Fibroblast of gingiva (primary cell): ENCODE measurements at places on chromosomes 4 and X.

DNA sequence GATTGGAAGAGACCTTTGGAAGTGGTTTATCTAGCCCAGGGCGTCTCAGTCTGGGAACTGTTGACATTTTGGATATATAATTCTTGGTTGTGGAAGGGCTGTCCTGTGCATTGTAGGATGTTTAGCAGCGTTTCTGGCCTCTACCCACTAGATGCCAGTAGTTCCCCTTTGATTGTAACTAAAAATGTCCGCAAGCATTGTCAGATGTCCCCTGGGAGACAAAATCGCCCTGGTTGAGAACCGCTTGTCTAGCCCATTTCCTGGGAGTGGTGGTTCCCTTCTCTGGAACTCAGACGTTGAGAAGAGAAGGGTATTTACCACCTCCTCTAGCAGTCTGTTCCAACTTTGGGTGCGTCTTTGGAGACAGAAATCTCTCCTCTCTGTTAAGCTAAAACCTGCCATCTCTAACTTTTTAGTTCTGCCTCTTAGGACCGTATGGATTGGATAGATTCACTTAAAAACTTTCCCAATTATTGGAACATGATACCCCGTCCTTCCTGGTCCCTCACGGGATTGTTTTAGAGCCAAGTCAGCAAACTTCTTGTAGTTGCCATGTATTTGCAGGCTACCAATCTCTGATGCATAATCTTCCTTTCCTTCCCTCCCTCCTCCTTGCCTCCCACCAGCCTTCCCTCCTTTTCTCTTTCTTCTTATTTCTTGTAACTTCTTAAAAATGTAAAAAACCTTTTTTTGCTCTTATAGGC, 13.9 kb downstream of the TMEM165 start:
- DNase-seq, result peak; percentile 72

GRCh38 chr4:123166023-123166422, 230.6 kb upstream of the SPRY1 start:
- no peak for DNase-seq

DNA sequence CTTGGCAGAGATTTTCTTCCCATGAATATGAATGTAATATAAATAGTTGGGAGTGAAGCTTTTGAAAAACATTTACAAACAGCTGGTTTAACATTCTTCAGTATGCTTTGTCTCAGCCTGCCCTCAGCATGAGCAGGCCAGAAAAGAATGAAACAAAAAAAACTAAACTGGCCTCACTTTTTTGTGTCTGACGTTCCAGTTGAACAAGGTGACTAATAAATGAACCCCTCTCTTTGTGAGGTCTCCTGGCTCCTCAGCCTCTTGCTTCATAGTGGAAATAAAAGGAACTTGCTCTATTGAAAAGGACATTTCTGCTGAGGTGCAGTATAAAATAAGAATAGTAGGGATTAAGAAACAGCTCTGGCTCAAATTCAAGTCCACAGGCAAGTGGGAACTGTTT, 9.4 kb downstream of the CHST7 start:
- DNase-seq, result peak; percentile 86

GRCh38 chr4:169120624-169121023, 110.6 kb upstream of the CBR4 start:
- DNase-seq, result no peak

GRCh38 chr4:52244848-52245247, 193.7 kb downstream of the SPATA18 start:
- no peak for DNase-seq

DNA sequence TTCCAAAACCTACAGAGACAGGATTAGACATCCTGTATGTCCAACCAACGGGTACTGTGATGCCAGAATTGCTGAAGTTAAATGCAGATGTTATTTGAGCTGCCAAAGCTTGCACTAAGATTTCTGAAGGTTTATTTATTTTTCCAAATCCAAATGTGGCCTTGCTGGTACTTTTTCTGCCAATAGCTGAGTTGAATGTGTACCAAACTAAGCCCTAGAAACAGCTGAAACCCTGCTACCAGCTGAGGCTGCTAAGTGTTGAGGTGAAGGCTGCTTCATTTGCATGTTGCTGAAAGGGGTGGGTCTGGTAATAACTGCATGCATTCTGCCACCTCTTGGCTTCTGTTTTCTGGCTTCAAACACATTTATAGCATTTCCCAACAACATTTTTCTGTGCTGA, 366.5 kb downstream of the FAT4 start:
- peak; percentile 81 for DNase-seq
